Fibroblast of pulmonary artery (primary cell): ENCODE measurements at places on chromosomes 6 and 20.

GRCh38 chr20:37977786-37978185 lies 55.5 kb downstream of the TTI1 start:
- DNase-seq, result no peak

DNA sequence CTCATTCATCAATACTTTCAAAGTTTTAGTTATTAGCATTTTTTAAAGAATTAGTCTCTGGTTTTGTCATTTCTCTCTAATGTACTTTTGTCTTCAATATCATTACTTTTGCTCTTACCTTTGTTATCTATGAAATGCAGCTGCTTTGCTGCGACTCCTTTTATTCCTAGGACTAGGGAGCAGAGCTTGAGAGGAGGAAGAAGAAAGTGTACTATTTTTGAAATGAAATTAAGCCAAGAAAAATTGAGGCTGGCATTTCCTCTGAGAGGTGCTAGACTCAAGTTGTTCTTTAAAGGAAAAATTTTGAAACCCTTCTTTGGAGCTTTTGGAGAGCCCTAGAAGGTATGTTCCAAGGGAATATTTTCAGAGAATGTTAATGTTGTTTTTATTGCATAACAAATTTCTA lies 48.3 kb upstream of the MRAP2 start:
- no peak for DNase-seq

DNA sequence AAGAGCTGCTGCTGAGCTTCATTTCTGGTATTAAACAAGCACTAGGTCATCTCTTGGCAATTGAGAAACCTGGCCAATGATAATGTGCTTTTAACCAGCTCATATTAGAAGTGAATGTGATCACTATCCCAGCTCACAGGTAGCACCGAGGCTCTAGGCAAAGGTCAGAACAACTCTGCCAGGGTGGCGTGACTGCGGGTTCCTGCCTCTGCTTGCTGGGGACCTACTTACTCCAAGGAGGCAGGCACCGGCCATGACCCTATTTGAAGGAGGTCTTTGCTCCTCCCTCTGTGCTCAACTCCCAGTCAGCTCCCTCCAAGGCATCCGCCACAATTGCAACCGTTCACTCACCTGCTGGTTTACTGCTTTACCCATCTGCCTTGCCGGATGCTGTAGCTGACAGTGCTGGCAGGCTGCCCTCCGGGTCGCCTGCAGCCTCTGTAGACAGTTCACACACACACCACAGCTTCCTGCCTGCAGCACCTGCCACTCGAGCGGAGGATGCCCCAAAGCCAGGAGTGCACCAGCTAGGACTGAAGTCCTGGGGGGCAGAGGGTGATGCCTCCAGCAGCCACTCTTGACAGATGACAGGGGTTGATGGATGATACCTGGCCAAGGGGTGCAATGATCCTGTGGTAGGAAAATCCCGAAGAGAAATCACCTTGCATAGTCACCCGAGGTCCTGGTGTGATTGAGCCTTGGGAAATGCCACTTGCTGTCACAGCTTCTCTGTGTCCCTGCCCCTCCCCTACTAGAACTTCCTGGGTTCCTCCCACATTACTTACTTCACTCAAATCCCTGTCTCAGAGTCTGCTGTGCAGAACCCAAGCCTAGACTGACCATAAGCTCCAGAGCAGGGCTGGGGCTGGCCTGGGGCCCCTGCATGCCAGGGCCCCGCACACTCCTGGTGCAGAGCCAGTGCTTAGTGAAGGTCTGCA lies 8.8 kb upstream of the VSX1 start:
- no peak for DNase-seq

DNA sequence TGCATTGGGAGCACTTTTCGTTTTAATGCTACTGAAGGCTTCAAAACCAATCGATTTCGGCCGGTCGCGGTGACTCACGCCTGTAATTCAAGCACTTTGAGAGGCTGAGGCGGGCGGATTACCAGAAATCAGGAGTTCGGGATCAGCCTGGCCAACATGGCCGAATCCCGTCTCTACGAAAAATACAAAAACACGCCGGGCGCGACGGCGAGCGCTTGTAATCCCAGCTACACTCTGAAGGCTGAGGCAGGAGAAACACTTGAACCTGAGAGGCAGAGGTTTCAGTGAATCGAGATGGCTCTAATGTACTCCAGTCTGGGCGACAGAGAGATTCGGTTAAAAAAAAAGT lies 58.4 kb downstream of the TRIM38 start:
- DNase-seq, result peak; percentile 77

GRCh38 chr20:59139998-59140397 lies 23.6 kb upstream of the ZNF831 start:
- DNase-seq, result no peak

- DNase-seq, result no peak
These were observed 72.6 kb downstream of the REV3L start for GRCh38 chr6:111410371-111410770.

DNA sequence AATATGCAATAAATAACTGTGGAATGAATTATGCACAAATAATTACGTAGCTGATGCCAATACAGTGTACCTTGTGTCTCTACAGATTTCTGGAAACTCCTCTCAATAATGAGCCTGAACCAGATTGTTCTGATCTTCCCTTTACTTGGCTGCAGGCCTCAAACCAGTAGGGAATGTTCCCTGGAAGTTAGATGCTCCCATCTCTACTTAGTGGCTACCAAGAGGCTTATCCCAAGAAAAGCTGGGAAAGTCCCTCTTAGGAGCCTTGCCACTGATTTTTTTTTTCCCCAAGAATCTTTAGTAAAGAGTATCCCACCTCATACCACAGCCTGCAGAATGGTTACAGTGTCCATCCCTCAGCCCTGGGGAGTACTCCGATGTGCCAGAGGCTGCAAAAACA lies 702.1 kb downstream of the RFPL4B start:
- DNase-seq, result peak; percentile 25

DNA sequence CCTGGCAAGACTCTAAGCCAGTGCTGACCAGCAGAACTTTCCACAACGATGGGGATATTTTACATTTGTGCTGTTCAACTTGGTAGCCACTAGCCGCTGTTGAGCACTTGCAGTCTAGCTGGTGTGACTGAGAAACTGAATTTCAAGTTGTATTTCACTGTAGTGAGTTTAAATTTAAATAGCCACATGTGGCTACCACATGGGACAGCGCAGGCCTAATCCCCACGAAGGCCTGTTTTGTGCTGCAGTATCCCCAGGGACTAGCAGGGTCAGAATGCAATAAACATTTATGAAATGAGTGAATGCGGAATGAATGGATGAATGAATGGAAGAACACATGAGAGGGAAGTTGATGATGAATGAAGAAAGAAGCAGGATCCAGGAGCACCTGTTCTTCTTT lies 115.8 kb downstream of the TRERF1 start:
- no peak for DNase-seq

DNA sequence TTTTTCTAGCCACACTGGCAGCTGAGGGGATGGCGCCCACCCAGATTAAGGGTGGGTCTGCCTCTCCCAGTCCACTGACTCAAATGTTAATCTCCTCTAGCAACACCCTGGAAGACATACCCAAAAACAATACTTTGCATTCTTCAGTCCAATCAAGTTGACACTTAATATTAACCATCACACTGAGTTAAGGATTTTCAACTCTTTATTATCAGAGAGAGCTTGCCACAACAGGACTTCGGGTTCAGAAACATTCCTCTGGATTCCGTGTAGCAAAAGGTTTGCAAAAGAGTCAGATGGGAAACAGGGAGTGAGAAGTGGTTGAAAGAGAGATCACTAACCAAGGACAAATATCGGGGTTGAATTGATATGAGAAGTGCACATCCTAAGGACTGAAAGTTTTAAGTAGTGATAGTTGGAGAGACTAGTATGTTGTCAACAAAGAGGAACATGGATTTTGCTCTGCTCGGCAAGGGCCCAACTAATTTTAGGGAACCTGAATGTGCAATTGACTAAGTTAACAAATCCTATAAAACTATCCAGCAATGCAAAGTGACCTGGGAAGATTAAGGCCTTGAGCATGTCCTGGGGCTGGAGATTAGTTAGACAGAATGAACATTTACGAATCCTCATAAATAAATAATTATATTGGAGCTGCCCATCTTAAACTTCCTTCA lies 137.0 kb upstream of the TENT5A start:
- DNase-seq, result no peak

DNA sequence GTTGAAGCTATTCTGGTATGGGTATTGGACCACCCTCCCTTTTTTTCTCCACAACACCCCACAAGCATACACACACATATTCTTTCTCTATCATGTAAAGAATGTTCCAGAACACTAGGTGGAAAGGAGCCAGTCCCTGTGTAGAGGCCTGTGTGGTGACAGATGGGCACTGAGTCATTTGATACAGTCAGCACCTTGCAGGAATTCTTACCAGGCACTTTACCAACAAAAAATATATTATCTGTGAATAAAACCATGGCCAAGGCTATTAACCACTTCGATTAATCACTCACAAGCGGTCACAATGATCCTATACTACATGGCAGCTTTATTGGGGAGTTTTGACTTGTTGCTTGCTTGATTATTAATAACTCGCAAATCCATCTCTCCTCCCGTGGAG lies 149.5 kb downstream of the BFSP1 start:
- DNase-seq, result no peak

DNA sequence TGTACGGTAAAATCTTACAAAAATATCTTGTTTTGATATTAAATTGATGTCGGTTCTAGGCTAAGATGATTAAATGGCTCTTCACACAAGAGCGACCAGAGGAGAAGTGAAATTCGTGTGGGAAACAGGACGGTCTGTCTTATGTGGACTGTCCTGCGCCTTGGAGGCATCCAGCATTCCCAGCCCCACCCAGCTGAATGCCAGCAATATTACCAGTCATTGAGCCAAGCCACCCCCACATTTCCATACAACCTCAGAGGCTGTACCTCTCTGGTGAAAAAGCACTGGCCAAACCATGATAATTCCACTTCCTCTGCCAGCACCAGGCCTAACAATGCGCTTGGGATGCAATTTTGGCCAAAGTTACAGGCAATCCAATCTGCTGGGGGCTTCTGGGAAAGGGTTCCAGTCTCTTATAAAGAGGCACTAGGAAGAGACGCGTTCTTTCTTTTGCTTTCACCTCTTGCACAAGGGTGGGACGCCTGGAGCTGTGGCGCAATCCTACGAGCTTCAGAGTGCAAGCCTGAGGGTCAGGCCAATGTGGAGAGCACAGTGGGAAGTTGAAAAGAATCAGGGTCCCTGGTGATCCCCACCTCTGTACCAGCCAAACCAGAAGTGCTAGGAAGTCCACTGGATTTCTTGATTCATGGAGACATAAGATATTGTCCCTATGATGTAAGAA lies 213.1 kb downstream of the PREX1 start:
- no peak for DNase-seq

- DNase-seq, result no peak
These were observed 60.2 kb downstream of the BFSP1 start for GRCh38 chr20:17470973-17471372.

DNA sequence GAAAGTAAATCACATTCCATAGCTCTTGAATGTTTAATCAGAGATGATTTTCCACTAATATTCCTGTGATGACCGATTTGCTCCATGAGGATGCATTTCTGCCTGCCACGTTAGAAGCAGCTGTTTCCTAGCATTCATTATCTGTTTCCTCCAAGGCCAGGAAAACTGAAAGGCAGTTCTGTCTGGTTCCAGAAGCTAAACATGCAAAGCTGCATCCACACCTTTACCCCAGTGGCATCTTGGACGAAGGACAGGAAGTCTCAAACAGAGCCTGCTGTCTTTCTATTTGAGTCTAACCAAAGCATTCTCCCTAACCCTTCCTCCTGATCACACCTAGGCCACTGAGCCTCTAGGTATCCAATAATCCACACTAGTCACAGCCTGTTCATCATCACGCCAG lies 27.6 kb downstream of the CNKSR3 start:
- no peak for DNase-seq

GRCh38 chr6:127343809-127344659 lies 625 bp upstream of the ECHDC1 start:
- DNase-seq, result peak; percentile 45

GRCh38 chr6:12893036-12893435 lies 176.5 kb downstream of the PHACTR1 start:
- no peak for DNase-seq

- DNase-seq, result no peak
These were observed 279.6 kb upstream of the JAG1 start for GRCh38 chr20:10953437-10953836.

GRCh38 chr20:16982091-16982726 lies 234.1 kb downstream of the OTOR start:
- DNase-seq, result no peak
